AML-193 (cell line): ENCODE measurements at places on chromosomes 13 and 19.
A peak's percentile ranks its signal among the peaks of the same experiment; 100 is the strongest.

- no peak for DNase-seq
Observed at GRCh38 chr13:52879950-52880741, 31.7 kb upstream of the PCDH8 start.

DNA sequence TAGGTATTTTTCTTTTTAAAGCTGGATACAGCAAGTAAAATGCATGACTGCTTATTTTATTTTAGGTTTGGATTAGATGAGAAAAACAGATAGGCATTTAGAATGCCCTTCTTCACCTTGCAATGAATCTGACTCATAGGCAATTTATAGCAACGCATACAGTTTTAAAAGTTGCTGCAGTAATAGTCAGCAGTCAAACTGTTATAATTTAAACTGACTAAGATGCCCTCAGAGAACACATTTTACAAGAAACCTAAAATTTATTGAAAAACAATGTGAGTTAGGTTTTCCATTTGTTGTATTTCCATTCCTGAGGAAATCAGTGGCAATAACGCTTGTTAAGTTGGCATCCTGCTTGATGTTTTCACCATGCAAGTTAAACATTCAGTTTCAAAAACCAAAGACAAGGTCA lies 1128.2 kb upstream of the PCDH9 start:
- DNase-seq = no peak

- no peak for DNase-seq
Observed at GRCh38 chr13:39879286-39880035, 224.0 kb downstream of the COG6 start.

DNA sequence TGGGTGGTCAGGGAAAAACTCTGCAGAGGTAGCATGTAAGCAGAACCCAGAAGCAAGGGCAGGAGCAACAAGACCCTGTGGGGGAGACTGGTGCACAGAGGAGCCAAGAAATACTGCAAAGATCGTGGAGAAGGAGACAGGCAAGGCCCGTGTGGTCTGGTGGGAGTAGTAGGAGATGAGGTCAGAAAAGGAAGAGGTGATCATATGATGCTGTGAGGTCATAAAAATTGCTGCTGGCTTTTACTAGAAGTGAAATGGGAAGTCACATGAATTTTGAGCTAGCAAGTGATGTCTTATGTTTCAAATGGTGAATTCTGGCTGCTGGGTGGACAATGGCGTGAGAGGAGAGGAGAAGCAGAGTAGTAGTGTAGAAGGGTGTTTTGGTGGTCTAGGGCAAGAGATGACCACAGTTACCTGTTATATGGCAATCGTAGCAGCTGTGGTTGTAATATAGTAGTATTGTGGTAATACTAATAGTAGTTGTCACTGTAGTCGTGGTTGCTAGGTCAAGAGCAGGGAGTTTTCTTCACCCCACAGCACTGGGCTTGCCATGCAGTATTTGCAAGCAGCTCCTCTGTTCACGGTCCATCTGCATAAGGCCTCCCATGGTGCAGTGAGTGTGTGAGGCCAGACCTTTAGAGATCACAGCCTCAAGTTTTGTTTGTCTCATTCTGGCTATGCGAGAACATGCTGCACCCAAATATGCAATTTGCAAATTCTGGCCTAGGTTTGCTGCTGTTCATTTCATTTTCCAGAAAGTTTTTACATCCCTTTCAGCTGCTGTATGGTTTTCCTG lies 205.0 kb downstream of the TSHZ3 start:
- no peak for DNase-seq

GRCh38 chr13:45623516-45624090 lies 8.1 kb upstream of the ERICH6B start:
- peak; percentile 22 for DNase-seq

- no peak for DNase-seq
Observed at GRCh38 chr13:50226515-50227155, 211.4 kb downstream of the KCNRG start.

DNA sequence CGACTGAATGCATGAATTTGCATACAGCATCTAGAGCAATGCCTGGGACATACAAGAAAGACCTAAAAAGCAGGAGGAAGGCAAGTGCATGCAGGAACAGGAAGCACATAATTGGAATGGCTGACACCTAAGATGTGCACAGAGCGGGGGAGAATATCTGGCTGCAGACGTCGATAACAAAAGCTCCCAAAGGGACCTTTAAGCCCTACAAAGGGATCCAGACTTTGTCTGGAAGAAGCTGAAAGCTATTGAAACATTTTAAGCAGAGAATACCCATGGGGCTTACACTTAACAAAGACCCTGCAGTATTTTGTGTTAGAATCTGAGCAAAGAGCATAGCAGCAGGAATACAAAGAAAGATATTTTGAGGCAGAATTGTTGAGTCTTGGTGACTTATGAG lies 107.4 kb upstream of the CLDN10 start:
- DNase-seq = no peak

GRCh38 chr13:95356916-95357315 lies 55.7 kb upstream of the ABCC4 start:
- DNase-seq = no peak

GRCh38 chr19:18473003-18473705 lies 35.2 kb upstream of the ISYNA1 start:
- no peak for DNase-seq

DNA sequence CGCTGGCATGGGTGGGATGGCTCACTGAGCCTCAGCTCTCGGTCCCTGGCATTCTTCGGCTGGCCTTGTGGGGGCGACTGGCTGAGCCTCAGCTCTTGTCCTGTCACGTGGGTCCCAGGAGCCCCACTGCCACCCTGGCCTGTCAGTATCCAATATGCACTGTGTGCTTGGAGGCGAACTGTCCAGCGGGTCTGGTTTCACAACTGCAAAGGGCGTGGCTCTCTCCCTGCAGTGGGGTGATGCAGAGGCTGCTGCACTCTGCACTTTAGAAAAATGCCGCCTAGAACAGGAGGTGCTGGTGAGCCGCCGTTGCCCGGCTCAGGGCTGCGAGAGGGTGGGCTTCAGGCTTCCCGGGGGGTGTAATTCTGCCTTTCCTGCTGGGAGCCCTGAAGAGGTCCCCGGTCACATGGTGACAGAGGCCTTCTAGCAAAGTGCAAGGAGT lies 17.0 kb upstream of the TMEM255B start:
- peak; percentile 70 for DNase-seq

- no peak for DNase-seq
Observed at GRCh38 chr13:49517461-49517860, 21.7 kb downstream of the PHF11 start.

GRCh38 chr13:112854321-112854720 lies 114.7 kb upstream of the MCF2L start:
- no peak for DNase-seq

DNA sequence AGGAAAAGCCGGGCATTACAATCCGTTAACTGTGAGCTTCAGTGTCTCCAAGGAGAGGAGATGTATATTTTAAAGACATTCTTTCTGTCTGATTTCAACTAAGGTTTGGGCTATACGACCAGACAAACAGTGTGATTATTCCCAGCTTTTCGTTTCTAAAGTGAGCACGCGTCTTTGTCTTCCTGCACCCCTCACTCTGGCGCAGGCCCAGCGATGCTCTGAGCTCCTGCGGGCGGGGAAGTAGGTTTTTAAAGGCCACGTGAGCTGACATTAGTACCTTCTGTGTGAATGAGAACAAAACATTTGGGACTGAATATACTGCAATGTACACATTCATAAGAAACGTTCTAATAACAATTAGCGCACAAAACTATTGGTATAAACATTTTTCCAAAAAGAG lies 15.3 kb upstream of the RANBP3 start:
- no peak for DNase-seq

- no peak for DNase-seq
Observed at GRCh38 chr13:105735281-105735680, 800.2 kb downstream of the EFNB2 start.

GRCh38 chr13:105341256-105341655 lies 1194.2 kb downstream of the EFNB2 start:
- no peak for DNase-seq

- no peak for DNase-seq
Observed at GRCh38 chr13:44523146-44524015, 52.7 kb downstream of the TSC22D1 start.

GRCh38 chr13:29548722-29549121 lies 46.8 kb downstream of the SLC7A1 start:
- DNase-seq = no peak

GRCh38 chr13:53499576-53500133 lies 471.0 kb downstream of the OLFM4 start:
- DNase-seq = no peak

DNA sequence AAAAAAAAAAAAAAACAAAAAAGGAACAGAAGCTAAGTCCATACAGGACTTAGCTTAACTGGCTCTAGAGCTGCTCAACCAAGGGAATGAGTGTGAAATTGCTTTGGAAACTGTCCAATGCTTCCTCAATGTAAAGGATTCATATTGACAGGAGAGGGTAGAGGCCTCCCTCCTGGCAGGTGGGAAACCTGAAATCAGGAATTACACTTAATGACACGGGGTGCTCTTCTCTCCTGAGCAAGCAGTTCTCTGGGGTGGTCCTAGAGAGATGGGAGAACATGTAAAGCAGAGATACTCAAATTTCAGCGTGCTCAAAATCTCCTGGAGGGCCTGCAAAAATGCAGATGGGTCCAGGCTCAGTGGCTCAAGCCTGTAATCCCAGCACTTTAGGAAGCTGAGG lies 3.6 kb upstream of the MAG start:
- DNase-seq = no peak

DNA sequence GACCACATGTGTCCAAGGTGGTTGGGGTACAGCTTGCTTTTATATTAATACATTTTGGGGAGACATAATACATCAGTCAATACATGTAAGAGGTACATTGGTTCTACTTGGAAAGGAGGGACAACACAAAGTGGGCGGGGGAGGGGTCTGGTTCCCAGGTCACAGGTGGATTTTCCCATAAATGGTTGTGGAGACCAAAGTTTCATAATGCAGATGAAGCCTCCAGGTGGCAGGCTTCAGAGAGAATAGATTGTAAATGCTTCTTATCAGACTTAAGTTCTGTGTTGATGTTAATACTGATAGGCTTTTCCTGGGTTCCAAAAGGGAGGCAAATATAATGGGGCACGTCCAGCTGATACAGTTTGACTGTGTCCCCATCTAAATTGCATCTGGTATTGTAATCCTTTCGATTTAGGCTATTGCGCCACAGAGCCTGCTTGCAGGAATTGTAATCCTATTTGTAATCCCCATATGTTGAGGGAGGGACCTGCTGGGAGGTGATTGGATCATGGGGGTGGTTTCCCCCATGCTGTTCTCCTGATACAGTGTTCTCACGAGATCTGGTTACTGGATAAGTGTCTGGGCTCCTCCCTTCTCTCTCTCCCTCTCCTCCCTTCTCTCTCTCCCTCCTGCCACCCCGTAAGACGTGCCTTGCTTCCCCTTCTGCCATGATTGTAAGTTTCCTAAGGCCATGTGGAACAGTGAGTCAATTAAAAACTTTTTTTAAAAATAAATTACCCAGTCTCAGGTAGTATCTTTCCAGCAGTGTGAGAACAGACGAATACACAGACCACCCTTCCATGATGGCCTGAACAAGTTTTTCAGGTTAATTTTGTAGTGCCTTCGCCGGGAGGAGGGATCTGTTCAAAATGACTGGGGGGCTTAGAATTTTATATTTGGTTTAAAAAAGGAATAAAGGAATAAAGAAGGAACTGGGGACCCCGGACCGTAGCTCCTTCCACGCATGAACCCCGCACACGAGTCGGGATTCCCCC lies 44.9 kb downstream of the ZNF823 start:
- peak; percentile 51 for DNase-seq

GRCh38 chr13:30196025-30196424 lies 111.3 kb downstream of the KATNAL1 start:
- no peak for DNase-seq

- DNase-seq = peak; percentile 62
Observed at GRCh38 chr13:75226733-75227435, 255.1 kb downstream of the TBC1D4 start.

- no peak for DNase-seq
Observed at GRCh38 chr13:30373727-30374126, 48.6 kb upstream of the UBE2L5 start.

GRCh38 chr13:34044660-34045080 lies 226.7 kb downstream of the RFC3 start:
- DNase-seq = no peak

- DNase-seq = no peak
Observed at GRCh38 chr19:51687791-51688670, 5.1 kb upstream of the SPACA6 start.

GRCh38 chr13:50812242-50812641 lies 31.2 kb downstream of the DLEU7 start:
- no peak for DNase-seq

DNA sequence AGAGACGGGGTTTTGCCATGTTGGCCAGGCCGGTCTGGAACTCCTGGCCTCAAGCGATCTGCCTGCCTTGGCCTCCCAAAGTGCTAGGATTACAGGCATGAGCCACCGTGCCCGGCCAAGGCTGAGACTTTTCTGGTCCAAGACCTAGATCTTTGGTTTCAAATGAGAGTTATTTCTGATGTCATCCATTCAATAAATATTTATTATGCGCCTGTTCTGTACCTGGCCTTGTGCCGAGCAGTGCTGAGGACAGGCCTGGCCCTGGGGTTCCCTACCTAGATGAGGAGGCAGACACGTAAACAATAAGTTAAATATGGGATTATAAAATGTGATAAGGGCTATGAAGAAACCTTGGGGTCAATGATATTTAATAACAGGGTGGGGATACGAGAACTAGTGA lies 4.5 kb downstream of the RELB start:
- no peak for DNase-seq

GRCh38 chr13:112653071-112653470 lies 36.8 kb upstream of the ATP11A start:
- no peak for DNase-seq

- DNase-seq = no peak
Observed at GRCh38 chr13:105196052-105196451, 1339.4 kb downstream of the EFNB2 start.

DNA sequence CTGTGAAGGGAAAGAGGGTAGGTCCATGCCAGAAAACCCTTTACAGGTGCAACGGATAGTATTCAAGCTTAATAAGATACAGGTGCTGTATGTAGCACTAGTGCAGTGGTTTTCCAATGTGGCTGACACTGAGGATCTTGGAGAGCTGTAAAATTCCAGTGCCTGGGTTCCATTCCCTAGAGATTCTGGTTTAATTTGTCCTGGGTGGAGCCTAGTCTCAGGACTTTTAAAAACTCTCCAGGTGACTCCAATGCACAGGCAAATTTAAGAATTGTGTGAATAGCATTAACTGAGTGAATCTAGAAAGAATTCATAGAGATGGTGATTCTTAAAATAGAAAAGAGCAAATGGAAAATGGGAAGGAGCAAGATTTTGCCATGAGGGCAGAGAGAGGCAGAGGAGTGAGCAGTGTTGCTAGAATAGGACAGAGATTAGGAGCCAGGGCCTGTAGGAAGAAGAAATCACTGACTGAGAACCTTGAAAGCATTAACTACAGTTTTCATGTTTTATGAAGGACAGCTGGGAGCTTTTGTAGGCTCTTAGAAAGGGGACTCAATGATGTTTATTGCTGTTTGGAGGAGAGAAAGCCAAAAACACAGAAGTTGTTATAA lies 261.8 kb downstream of the DLEU7 start:
- no peak for DNase-seq

DNA sequence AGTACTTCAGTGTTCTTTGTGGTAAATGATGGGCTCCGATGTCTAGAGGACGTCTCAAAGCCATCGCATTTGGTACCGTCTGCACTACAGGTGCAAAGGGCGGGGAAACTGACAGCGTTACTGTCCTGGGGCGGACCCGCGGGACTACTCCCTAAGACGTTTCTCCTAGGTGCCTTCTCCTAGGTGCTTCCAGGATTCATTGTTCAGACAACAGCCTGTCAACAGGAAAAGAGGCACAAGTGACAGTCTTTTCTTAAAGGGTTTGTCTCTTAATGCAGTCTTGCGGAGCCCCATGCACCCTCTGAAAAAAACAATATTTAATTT lies 1.4 kb downstream of the SERTM1 start:
- no peak for DNase-seq
